ENCODE measurements at places on chromosomes 6 and 20.

- H3K4me1 ChIP-seq = peaks cover 77% of the 10 kb centered on the region
- peak overlapping the region; percentile 98 for H3K27ac ChIP-seq
- no peak for DNase-seq
- peak overlapping the region; percentile 98 for H3K4me3 ChIP-seq
- no peaks in the 10 kb centered on the region for H3K27me3 ChIP-seq
Observed at GRCh38 chr20:48822879-48823385, 4.9 kb downstream of the PREX1 start.

DNA sequence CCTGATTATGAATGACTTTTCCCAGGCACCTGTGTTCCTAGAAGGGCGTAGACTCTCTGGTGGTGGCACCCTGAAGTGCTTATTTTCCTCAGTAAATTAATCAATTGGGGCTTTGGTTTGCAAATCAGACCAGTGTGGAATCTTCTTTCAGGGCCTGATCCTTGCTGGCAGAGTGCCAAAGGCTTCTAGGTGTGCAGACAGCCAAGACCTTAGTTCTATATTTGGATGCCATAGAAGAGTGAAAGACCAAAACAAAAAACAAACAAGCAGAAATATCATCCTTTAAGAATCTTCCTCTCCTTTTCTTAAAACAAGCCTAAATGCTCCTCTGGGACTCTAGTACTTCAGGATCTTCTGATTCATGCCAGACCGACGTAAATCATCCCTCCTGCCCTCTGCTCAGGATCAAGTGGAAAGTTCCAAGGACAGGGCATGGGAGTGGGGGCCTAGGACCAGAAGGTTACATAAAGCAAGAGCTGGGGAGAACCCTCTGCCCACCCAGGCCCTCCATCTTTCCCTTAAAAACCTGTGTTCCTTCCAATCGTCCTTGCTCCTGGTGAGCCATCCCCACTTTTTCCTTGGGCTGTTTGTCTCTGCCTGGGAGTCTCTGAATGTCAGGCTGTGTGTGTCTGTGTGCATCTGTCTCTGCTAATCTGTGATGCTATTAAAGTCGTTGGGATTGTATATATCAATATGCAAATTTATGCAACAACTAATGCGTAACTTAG is 70.5 kb upstream of the MYLIP start:
- DNase-seq = no peak
- H3K4me3 ChIP-seq = no peak overlapping the region

- peaks cover 15% of the 10 kb centered on the region for H3K27me3 ChIP-seq
- H3K4me3 ChIP-seq = no peak overlapping the region
- no peaks in the 10 kb centered on the region for H3K4me1 ChIP-seq
- H3K27ac ChIP-seq = no peak overlapping the region
- no peaks in the 10 kb centered on the region for H3K36me3 ChIP-seq
- DNase-seq = no peak
Observed at GRCh38 chr20:48892891-48893290, 28.6 kb upstream of the ARFGEF2 start.

DNA sequence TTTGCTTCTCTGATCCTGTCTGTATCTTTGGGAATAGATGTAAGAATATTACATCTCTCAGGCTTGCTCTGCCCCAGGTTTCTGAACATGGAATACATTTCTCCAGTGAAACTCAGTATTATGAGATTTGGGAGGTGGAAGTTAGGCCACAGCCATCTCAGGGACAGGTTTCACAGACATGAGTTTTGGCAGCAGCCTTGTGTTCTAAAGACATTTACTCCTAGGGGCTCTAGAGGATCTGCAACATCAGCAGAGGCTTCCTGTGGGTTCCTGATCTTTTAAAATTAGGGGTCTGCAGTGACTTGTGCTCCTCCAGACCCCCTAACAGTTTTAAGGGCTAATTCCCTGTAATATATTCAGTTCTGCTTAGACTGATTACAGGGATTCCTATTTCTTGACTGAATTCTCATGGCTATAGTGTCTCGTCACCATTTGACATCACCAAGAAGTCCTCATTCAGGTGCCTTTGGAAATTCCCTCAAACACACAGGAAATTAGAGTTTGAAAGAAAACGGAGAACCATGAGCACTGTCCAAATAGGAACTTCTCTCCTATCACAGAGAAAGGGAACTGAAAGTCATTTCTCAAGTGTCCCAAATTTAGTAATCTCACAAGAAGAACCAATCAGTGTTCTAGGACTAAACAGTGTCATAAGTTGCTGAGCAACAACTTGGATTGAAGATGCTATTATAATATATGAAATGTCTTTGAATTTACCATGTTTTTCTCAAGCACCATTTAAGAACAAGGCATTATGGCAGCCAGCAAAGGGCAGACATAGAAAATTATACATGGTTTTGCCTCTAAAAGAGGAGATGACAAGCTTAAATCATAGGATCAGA is 2.5 kb upstream of the HLA-DRA start:
- H3K36me3 ChIP-seq = peaks cover 27% of the 10 kb centered on the region
- peaks cover 14% of the 10 kb centered on the region for H3K27me3 ChIP-seq
- H3K27ac ChIP-seq = peak overlapping the region; percentile 72
- no peak for DNase-seq
- peak overlapping the region; percentile 8 for H3K4me3 ChIP-seq

- H3K36me3 ChIP-seq = no peaks in the 10 kb centered on the region
- no peak overlapping the region for H3K4me3 ChIP-seq
- H3K27ac ChIP-seq = no peak overlapping the region
- no peaks in the 10 kb centered on the region for H3K27me3 ChIP-seq
Observed at GRCh38 chr20:44282192-44282591, 28.8 kb downstream of the FITM2 start.

All from activated CD8-positive, alpha-beta memory T cell treated with anti-CD3 and anti-CD28 coated beads, Interleukin-2, amount 10 ng/mL, durations not matched to agents 7 days and 5 days (primary cell).